Mononuclear cell (primary cell): ENCODE measurements at places on chromosomes 2 and 18. TPM values are rescaled to one million over a fixed set of nuclear protein-coding genes. Genes with fewer than 3 reads are reported as not detected.

ERLEC1 gene
- total RNA-seq: 27.3 TPM

ANKRD62 gene
- not detected for total RNA-seq

R3HDM1 gene
- total RNA-seq: 36.0 TPM

SMYD1 gene
- under 0.01 TPM for total RNA-seq

CDCA7 gene
- total RNA-seq: 2.3 TPM

CNPPD1 gene
- 27.5 TPM for total RNA-seq

MXD1 gene
- total RNA-seq: 80.9 TPM

AQP12B gene
- total RNA-seq: not detected

RRM2 gene
- 5.5 TPM for total RNA-seq

RTP5 gene
- total RNA-seq: 0.21 TPM

MTLN gene
- 8.4 TPM for total RNA-seq

TNFAIP6 gene
- 11.1 TPM for total RNA-seq

RBKS gene
- 12.1 TPM for total RNA-seq

CSRNP3 gene
- under 0.01 TPM for total RNA-seq

CHST9 gene
- total RNA-seq: 0.10 TPM
